ENCODE measurements at places on chromosomes 1 and 21.

GRCh38 chr21:42862774-42863503 lies 16.4 kb downstream of the WDR4 start:
- no peak for DNase-seq

DNA sequence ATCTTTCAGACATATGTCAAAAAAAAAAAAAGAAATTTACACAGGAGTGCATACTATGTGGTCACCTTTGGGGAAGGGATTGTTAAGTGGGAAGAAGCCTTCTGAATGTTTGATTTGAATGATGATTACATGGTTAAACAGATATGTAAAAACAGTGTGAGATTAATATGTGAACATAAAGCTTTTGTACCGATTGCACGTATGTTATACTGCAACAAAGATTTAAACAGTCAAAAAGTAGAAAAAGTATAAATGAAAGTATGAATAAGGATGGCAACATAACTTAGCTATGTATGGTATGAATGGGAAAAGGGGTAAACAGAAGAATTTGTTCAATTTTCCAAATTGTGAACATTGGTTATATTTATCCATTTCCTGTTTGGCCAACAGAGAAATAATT lies 10.0 kb upstream of the PLPP3 start:
- DNase-seq = no peak

DNA sequence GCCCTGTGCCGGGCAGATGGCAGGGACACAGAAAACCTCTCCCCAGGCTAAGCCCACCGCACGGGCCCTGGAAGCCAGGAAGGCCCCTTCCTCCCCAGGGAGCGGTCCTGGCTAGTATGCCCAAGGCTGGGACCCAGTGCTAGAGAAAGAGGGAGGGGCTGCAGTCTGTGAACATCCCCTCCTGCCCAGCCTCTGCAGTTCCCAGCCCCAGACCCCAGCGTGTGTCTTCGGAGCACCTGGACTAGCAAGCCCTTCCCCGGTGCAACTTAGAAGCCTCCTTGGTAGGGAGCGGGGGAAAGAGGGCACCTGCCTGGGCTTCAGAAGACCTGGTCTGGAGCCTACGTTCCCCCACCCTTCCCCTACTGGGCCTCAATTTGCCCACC lies 2.1 kb downstream of the PLEKHG5 start:
- no peak for DNase-seq

DNA sequence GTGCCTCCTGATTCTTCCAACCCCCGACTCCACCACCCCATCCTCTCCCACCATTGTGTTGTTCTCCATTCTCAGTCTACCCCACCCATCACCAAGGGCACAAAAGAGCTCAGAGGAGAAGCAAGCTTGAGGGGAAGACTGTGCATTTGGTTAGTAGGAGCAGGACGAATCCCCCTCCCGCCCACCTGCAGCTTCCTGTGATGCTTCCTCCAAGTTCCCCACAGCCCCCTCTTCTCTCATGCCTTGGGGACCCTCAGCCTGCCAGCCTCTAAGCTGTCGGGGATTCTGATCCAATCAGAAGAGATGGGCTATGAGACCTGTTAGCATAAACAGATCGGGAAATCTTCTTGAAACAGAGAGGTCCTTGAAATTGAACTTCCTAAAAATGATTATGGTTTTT lies 22.2 kb upstream of the CAPZB start:
- DNase-seq = no peak

GRCh38 chr21:34838956-34839820 lies 170.4 kb downstream of the CLIC6 start:
- DNase-seq = no peak

- DNase-seq = no peak
These were observed 47.8 kb upstream of the DEPDC1 start for GRCh38 chr1:68544651-68545050.

DNA sequence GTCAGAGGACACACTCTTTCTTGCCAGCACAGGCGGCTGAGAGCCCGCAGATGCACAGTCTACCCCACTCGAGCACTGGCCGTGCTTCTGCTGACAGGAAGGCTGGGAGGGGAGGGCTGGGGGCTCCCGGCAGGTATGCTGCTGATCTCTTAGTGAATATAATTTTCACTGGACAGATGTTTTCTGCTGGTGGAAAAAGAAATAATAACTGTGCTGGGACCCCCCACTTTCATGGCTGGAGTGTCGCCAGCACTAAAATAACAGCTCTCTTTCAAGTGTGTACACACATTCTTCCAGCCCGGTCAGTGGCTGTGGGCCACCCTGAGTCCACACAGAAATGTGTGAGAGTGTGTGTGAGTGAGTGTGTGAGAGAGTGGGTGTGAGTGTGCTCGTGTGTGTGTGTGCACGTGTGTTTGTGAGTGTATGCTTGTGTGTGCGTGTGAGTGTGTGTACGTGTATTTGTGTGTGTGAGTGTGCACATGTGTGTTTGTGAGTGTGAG lies 167.7 kb upstream of the USP24 start:
- no peak for DNase-seq

GRCh38 chr1:220067269-220068204 lies 21.2 kb upstream of the EPRS1 start:
- no peak for DNase-seq

- DNase-seq = no peak
These were observed 21.2 kb downstream of the TNNT2 start for GRCh38 chr1:201356236-201356635.

GRCh38 chr1:87108228-87108627 lies 193.8 kb downstream of the HS2ST1 start:
- no peak for DNase-seq

GRCh38 chr1:203316626-203317093 lies 11.3 kb downstream of the BTG2 start:
- DNase-seq = no peak

DNA sequence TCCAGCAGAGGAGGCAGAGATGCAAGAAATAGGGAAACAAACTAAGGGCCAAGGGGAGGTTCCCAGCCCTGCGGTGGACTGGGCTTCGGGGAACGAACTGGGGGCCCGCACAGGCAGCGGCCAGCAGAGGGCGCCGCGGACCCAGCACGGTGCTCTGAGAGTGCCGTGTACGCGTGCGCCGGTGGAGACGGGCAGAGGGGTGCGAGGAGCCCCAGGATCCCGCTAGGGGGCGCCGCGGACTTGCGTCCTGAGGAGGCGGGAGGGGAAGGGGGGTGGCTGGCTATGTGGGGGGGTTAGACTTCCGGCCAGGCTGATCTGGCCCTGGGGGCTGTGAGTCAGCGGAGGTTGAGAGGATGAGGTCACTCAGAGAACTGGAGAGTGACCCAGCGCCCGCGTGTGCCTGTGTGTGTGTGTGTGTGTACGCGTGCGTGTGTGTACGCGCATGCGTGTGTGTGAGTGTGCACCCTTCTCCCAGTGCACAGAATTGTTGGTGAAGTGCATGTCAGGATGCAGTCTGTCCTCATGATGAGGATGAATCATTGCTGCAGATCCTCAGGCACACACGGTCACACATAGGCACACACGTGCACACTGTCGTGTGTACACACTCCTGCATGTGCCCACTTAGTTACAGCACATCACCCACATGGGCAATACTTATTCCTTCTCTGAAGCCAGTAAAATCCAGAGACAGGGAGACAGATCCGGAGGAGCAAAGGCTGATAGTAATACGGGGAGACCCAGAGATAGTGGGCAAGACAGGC lies 17.0 kb downstream of the NES start:
- DNase-seq = peak; percentile 92

DNA sequence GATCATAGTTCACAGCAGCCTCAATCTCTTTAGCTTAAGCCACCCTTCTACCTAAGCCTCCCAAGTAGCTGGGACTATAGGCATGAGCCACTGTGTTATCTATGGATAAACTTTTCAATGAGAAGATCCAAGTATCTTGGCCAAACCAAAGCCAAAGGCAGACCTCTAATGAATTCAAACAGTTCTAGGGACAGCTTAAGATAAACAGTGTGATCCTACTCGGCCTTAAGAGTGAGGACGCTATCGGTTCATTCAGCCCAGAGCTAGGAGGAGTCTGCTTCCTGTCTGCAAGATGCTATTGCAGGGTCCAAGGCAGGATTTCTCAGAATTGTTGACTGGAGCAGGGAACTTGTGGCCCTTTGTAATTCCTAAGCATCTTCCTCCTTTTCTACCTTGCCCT lies 368.7 kb downstream of the ST6GALNAC3 start:
- DNase-seq = no peak

DNA sequence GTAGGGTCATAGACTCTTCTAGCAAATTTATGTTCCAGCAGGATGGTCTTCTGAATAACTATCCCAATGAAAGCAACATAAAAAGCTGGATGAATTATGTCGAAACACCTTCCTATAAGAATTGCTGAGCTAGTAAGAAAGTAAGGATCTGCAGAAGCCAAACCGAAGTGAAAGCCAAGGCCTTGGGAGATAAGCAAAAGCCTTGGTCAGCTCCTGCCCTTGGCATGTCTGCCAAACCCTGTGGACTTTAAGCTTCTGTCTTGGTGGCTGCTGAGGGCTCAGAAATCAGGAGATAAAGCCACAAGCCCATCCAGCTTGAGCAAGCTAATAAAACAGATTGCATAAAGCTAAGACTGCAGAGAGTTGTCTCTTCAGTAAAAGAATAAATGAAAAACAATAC lies 81.2 kb upstream of the KCND3 start:
- no peak for DNase-seq

- no peak for DNase-seq
These were observed 8.8 kb downstream of the MROH7 start for GRCh38 chr1:54650417-54650816.

DNA sequence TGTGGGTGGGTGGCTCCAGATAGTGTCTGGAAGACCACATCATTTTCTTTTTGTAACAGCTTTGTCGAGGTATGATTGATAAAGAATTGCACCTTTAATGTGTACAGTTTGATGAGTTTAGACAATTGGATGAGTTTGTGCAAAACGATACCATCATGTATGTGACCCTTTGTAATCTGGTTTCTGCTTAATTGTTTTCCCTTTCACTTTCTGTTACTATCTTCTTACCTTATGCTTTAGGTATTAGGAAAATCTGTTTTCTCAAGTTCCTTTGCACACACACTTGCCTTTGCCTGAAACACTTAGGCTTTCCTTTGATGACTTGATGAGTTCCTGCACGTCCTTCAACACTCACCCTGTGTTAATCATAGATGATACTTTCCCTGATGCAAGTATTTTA lies 6.8 kb downstream of the OR10Z1 start:
- no peak for DNase-seq

DNA sequence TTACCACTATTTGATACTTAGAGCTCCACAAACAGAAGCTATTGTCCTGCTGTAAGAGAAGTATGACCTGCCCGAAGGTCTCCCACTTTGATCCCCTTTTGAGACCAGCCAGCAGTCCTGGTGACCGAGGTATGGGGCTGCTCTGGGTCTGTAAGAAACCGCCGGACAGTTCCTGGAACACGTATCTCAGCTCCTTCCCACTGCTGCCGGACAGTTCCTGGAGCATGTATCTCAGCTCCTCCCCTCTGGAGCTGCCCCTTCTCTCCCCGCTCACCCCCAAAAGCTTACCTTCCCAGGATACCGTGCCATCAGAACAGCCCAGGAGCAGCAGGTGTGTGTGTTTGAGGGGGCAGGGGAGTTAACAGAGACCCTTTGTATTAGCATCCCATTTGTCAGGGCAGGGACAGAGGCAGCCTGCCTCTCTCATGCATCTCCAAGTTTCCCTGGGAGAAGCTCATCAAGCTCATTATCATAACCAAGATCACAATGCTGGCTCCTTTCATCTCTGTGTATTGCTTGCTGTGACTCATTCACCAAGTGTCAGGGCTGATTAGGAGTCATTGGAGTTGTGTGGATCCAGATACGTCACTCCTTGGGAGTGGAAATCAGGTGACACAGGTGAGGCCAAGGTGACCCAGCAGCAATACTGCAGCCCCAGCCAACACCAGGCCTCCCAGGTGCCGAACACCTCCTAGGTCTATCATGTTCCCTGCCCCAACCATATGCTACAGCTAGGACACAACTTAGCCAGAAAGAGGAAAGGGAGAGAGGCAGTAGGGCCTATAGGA lies 25.3 kb downstream of the OPTC start:
- DNase-seq = no peak

DNA sequence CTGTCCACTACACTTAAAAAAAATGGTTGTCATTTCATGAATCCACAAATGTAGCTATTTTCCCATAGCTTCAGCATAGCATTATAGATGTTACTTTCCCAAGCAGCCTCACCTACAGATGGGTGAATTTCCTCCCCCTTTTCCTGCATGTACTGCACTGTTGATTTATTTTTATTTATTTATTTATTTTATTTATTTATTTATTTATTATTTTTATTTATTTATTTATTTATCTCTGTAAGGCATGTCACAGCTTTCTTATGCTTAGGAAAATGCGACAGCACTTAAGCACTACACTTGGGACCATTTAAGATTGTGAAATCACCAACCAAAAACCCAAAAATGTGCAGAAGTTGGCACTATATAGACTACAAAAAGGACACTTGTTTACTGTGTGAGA lies 4.9 kb downstream of the CD1A start:
- DNase-seq = no peak

DNA sequence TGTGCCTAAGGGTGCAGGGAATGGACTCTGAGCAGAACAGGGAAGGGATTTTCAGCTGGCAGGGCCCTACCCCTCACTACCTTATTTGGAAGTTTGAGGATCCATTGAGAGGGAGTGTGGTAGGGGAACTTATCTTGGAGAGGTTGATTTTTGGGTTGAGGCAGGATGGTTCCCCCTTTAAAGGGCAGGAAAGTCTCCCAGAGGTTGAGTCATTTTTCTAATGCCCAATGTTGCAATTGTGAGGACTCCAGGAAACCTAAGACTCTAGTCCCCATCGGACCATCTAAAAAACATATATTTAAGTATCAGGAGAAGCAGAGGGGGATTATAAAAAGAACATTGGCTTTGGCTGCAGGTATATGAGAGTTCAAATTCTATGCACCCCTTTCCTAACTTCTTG lies 47.3 kb downstream of the SAMD13 start:
- no peak for DNase-seq

DNA sequence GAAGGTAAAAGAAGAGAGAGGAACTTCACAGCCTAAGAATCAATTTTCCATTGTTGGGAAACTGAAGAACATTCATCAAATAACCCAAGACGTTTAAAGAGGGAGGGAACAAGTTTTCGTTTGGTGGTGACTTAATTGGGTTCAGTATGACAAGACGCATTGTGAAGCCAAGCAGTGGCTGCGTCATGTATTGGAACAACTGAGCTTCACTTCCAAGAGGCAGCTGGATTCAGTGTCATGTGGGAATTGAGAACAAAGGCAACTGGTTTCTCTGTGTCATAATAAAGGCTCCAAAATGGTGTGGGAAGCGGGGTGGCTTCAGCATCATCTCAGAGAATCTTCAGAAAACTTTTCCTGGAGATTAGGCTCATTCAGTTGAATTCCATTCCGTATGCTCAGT lies 29.8 kb upstream of the RC3H1 start:
- no peak for DNase-seq

DNA sequence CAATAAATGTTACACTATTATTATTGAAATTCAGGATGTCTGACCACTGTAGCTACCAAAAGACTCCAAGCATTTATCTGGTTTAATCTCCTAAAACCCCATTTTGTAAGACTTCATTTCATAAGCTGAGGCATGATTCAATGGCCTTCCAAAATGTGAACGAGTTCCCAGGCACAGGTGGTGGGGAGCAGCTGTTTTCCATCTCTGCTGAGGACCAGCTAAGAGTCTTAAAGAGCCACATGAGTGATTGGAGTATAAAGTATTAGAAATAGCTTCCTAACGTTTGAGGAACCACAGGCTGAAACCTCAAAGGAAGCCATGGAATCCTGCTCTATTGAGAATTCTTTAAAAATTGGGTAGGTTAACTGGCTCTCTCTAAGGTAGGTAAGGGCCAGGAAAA lies 44.9 kb downstream of the SEC16B start:
- no peak for DNase-seq

Measured in CD4-positive, alpha-beta T cell treated with Interleukin-21 for 1 hour (primary cell).